Head of caudate nucleus (tissue), 42 donors: ENCODE measurements at places on chromosomes 6 and 20.

DNA sequence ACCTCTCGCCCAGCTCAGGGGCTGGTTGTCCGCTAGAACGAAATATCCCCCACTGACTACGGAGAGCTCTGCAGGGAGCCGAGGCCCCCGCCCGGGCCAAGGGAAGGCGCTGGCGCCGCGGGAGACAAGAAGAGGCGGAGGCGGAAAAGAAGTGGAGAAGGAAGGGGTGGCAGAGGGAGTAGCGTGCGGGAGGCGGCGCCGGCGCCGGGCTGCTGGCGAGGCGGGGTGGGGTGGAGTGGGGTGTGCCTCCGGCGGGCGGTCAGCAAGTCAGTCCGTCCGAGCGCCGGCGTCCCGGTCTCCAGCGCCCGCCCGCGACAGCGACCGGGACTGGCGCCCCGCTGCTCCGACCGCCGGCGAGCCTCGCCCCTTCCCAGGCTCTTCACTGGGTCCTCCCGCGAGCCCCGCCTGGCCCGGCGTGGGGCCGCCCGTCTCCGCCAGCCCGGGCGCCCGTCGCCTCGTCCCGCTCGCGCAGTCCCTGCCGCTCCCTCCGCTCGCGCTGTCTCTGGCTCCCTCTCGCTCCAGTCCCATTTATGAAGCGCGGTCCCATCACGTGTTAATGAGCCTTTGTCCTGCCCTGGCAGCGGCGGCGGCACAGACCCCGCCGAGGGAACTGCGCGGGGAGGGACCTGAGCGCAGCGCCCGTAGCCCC lies at the start of gene CNR1:
CNR1 (minus strand) TSS at position 504 of the 649 bp plus-strand sequence. CDS start 21,073 bp downstream, outside the sequence.
- peak; percentile 74 for DNase-seq

DNA sequence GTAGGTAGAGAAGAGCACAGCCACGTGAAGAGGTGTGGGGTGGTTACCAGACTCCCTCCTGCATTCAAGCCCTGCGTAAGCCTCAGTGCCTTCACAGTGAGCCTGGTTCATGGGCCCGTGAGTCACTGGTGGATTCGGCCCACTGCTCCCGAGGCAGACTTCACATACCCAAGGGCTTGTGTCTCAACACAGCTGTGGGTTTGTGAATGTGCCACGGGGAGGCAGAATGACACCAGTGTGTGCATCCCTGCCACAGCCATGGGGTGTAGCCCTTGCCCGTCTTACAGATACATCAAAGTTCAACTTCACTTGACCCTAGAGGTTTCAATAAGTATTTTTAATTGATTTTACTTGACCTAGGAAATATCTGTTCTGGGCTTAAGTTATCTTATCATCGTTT lies 108.5 kb downstream of the MAP3K4 start:
- peak; percentile 39 for DNase-seq

DNA sequence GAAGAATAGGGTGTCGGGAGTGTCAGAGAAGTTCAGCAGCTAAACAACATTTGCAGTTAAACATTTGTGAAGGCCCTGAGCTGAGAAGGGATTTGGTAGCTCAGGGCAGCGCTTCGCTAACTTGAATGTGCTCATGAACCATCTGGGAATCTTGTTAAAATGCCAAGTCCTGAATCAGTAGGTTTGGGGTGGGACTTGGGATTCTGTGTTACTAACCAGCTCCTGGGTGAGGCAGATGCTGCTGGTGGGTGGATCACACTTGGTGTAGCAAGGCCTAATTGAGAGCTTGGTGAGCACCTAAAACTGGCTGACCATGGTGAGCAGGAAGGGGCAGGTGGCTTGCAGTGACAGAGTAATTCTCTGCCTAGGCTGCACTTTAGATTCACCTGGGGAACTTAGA lies 5.9 kb downstream of the PTPRA start:
- no peak for DNase-seq

DNA sequence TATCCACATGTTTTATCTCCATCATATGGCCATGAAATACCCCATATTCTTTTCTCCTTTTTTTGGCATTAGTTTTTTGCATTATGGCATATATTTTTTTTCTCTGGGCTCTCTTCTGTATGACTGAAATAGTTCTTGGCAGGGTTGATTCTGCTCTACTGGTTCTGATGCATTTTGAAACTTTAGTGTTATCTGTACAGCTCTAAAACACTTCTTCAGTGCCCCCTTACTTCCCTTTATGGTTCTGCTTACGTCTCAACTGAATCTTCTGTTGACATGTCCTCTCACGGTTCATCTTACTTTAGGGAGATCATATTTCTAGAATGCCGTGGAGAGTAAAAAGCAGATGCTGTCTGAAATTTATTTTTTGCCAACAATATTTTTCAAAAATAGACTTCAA lies 23.2 kb upstream of the TXNDC5 start:
- DNase-seq = no peak

DNA sequence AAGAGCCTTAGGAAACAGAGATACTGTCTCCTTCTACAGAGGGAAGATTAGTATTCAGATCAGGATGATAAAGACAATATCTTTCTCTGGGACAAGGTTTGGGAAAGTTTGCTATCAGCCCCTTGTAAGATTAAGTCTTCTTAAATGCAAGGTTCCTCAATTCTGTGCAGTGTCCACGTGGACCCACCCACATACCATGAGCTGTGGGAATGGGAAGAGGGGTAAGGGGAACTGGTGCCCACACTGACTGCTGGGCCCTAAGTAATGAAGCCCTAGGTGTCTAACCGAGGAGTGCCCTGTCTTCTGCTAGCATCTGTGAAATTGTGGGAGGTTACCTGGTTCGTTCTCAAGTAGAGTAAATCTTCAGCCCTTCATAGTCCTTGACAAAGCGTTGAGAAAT lies 5.8 kb upstream of the SSTR4 start:
- DNase-seq = no peak

GRCh38 chr6:116461932-116462885 lies 1.0 kb downstream of the CALHM6 start:
- DNase-seq = peak; percentile 67

- no peak for DNase-seq
Observed at GRCh38 chr6:131948692-131949619, 2.2 kb downstream of the CCN2 start.

- no peak for DNase-seq
Observed at GRCh38 chr6:150167479-150167873, 24.6 kb downstream of the PPP1R14C start.
